Uterus (tissue), 4 donors: ENCODE measurements at places on chromosomes 12 and 14.
A peak's percentile ranks its signal among the peaks of the same experiment; 100 is the strongest.

GRCh38 chr14:34199585-34199984 is 248.7 kb upstream of the EGLN3 start:
- no peaks in the 10 kb centered on the region for H3K4me1 ChIP-seq
- no peaks in the 10 kb centered on the region for H3K36me3 ChIP-seq
- H3K27me3 ChIP-seq: no peaks in the 10 kb centered on the region
- H3K27ac ChIP-seq: no peak overlapping the region
- no peak overlapping the region for H3K4me3 ChIP-seq

DNA sequence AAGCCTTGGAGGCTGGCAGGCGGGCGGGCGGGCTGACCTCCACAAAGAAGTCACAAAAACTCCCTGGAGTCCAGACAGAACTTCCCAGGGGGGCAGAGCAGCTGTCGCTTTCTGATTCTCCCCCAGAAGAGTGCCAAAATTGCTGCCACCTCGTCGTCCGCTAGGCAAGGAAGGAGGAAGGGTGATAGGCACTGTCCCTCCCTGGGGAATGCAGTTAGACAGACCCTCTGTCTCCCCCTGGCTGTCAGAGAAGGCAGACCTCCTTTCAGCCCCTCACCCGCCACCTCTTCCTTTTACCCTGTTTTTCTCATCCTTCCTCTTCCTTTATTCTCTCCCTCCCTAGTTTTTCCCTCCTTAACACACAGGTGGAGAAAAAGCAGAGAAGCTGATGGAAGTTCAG is 18.7 kb downstream of the GRIN2B start:
- no peak for DNase-seq
- H3K27me3 ChIP-seq: no peaks in the 10 kb centered on the region
- H3K36me3 ChIP-seq: no peaks in the 10 kb centered on the region
- H3K27ac ChIP-seq: no peak overlapping the region
- H3K4me1 ChIP-seq: no peaks in the 10 kb centered on the region

DNA sequence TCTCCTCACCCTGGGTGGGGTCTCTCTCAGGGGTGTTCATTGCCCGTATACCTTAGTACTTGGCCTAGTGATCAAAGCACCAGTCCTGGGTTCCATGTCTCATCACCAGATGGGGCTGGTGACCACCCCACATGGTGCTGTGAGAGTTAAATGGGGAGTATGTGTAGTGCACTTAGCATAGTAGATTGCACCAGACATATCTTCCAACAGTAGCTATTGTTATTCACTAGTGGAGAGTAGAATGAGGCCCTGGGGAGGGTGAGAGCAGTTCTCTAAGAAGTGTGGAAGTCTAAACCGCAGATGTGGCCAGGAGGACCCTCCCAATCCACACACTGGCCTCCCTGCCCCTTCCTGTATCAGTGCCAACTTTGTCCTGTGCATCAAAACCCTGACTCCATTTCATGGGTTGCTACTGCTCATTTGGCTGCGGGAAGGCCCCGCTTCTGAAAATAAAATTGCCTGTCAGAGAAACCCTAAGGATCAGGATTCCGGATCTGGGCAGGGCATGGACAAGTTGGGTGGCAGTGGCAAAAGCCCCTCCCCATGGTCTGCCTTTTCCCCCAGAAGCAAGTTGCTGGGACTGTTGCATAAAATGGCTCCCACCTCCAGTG is 4.4 kb downstream of the CD9 start:
- H3K27me3 ChIP-seq: no peaks in the 10 kb centered on the region
- H3K4me3 ChIP-seq: no peak overlapping the region
- H3K4me1 ChIP-seq: peaks cover 22% of the 10 kb centered on the region
- peak overlapping the region; percentile 95 for H3K27ac ChIP-seq

GRCh38 chr14:35044939-35045797 is 904 bp upstream of the FAM177A1 start:
- DNase-seq: no peak
- H3K27ac ChIP-seq: peak overlapping the region; percentile 89
- H3K4me3 ChIP-seq: peak overlapping the region; percentile 69
- no peaks in the 10 kb centered on the region for H3K4me1 ChIP-seq
- H3K27me3 ChIP-seq: no peaks in the 10 kb centered on the region
- no peaks in the 10 kb centered on the region for H3K36me3 ChIP-seq

DNA sequence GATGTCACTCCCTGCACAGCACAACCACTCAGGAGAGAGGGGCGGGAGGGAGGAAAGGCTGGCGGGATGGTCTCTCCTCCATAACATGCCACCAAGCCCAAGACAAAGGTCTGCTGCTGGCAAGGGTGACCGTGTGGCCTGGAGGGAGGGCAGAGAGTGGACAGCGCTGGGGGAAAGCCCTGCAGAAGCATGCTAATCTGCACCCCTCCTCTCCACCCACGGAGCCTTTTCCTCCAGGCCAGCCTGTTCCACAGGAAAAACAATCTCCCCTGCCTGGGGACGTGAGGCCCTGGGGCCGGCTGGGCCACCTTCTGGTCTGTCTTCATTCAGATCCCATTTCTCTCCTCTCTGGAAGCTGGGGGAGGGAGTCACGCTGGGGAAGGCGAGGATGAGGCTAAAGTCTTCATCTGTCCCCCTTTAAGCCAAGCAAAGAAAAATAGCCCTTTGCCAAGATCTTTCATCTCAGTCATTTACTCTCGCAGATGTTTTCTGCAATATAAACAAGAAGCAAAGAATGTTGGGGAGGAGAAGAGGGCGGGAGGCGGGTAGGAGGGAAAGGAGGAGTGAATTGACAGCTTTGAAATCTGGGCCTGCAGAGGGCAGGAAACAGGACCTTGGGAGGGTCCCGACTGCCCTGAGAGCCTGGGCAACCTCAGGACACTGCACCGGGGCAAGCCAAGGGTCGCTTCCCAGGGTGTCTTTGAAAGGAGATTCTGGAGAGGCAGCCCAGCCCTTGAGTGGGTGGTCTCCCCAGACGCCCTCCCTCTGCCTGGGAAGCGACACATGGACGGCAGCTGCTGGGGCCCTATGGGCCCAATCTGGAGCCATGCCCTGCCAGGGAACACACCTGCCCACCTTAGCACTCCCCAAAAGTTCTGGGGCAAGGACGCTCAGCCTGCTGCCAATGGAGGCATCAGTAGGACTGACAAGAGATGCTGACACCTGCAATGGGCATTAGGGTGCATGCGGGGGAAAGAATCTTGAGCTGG is 133.6 kb downstream of the ZFP36L1 start:
- peak; percentile 79 for DNase-seq
- H3K27me3 ChIP-seq: no peaks in the 10 kb centered on the region
- H3K4me3 ChIP-seq: no peak overlapping the region
- H3K4me1 ChIP-seq: peaks cover 21% of the 10 kb centered on the region
- H3K36me3 ChIP-seq: no peaks in the 10 kb centered on the region
- peak overlapping the region; percentile 88 for H3K27ac ChIP-seq

- DNase-seq: no peak
- H3K36me3 ChIP-seq: no peaks in the 10 kb centered on the region
- H3K27me3 ChIP-seq: no peaks in the 10 kb centered on the region
Measured at GRCh38 chr14:65792208-65792905, 379.8 kb downstream of the FUT8 start.

GRCh38 chr14:57607086-57607485 is 113.4 kb upstream of the CCDC198 start:
- DNase-seq: no peak
- no peaks in the 10 kb centered on the region for H3K27me3 ChIP-seq

GRCh38 chr14:32623300-32624093 is 294.4 kb downstream of the AKAP6 start:
- no peak for DNase-seq
- H3K36me3 ChIP-seq: no peaks in the 10 kb centered on the region
- H3K4me3 ChIP-seq: no peak overlapping the region
- no peaks in the 10 kb centered on the region for H3K4me1 ChIP-seq
- no peaks in the 10 kb centered on the region for H3K27me3 ChIP-seq
- no peak overlapping the region for H3K27ac ChIP-seq

DNA sequence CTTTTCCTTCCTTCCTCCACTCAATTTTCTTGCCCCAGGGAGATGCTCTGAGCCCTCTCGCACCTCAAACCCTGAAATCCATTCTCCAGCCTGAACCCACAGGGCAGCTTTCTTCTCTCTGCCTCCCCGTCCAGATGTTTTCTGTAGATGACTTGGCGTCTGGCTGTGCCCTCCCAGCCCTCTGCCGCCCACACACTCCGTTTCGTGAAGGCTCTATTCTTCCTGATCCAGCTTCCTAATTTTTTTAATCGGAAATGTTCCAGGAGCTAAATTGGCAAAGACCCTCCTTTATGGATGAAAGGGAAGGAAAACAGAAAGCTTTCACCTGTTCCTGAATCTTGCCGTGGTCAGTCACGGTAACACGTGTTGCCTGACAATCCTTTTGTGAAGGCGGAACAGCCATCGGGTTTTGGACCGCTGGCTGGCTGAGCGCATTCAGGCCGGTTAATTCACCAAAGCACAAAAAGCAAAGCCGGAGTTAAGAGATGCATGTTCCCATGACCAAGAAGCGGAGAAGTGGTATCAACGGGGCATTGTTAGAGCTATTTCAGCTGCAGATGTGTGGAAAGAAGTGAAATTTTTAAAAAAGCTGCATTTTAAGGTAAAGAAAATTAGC is 70.2 kb upstream of the FBRSL1 start:
- H3K4me1 ChIP-seq: no peaks in the 10 kb centered on the region
- no peak for DNase-seq
- no peak overlapping the region for H3K27ac ChIP-seq
- H3K36me3 ChIP-seq: no peaks in the 10 kb centered on the region
- H3K4me3 ChIP-seq: no peak overlapping the region

DNA sequence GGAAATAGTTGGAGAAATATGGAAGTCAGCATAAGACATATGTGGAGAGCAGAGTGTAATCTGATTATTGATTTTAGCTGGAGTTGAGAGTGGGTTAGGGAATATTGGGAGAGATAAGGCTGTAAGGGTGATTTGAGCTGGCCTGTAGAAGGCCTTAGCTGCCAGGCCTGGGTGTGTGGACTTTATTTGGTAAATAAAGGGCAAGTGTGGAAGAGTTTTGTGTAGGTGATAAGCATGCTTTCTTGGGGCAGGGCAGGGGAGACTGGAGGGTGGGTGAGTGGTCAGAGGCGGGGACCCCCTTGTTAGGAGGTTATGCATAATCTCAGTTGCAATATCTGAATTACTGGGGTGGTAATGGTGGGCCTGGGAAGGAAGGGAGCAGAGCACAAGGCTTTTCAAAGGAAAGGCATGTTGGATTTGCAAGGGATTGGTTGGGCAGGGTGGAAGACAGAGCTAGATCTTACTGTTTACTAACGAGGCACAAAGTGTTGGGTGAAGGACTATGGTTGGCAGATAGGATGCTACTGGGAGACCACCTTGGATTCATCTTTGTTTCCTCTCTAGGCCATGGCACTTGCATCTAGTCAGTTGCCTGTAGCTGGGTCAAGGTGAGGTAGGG is 5.5 kb downstream of the KHNYN start:
- H3K27ac ChIP-seq: peak overlapping the region; percentile 74
- no peak overlapping the region for H3K4me3 ChIP-seq
- DNase-seq: no peak
- H3K27me3 ChIP-seq: no peaks in the 10 kb centered on the region
- H3K36me3 ChIP-seq: no peaks in the 10 kb centered on the region

DNA sequence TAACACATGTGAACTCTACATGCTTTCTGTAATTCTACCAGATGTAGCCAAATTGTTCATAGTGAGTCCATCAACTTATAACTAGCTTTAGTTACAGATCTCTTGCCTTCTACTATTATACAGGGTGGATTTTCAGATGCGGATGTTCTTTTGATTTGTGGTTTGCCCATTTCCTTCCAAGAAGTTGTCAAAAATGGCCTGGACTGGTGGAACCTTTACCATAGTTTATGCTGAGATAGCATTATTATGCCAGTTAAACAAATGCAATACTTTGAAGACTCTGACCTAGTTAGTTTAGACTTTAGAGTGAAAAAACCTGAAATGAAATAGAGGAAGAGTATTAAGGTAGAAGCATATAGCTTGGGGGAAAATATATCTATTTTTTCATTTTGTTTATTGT is 27.4 kb upstream of the CFL2 start:
- no peak overlapping the region for H3K27ac ChIP-seq
- no peaks in the 10 kb centered on the region for H3K27me3 ChIP-seq
- DNase-seq: no peak
- no peaks in the 10 kb centered on the region for H3K4me1 ChIP-seq
- H3K4me3 ChIP-seq: no peak overlapping the region

DNA sequence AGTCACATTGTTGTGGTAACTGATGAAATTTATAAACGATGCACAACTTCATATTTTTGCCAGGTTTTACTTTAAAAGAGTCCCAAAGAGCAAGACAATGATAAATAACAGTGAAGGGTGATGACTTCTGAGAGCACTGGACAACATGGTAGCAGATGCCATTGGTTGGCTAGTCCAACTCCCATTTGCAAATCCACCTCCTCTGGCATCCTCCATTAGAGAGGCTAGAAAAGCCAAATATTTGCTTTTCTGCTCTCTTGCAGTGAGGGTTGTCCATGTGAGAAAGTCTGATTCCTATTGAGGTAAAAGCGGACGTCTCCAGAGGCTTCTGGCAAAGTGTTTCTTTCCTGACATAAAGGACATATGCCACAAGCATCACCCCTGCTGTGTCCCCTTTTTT is 89.6 kb upstream of the BMP4 start:
- H3K4me1 ChIP-seq: no peaks in the 10 kb centered on the region
- H3K4me3 ChIP-seq: no peak overlapping the region
